Hypothalamus (tissue), 51 donors: ENCODE measurements at places on chromosomes 12 and 14.

DNA sequence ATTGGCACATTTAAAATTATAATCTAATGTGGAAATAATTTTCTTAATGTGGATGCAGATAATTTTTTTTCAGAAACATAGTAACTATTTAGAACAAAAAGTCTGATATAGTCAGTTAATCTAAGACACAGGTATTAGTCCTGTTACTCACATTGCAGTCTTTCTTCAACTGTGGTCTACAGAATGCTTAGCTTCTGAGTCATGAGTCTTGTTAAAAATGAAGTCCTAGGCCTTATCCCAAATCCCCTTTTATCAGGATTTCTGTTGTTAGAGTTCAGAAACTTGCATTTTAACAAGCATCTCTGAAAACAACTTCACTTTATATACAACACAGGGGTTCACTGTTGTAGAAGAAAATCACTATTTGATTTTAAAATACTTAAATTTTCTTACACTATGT lies 112.2 kb downstream of the SLC16A7 start:
- no peak for DNase-seq

DNA sequence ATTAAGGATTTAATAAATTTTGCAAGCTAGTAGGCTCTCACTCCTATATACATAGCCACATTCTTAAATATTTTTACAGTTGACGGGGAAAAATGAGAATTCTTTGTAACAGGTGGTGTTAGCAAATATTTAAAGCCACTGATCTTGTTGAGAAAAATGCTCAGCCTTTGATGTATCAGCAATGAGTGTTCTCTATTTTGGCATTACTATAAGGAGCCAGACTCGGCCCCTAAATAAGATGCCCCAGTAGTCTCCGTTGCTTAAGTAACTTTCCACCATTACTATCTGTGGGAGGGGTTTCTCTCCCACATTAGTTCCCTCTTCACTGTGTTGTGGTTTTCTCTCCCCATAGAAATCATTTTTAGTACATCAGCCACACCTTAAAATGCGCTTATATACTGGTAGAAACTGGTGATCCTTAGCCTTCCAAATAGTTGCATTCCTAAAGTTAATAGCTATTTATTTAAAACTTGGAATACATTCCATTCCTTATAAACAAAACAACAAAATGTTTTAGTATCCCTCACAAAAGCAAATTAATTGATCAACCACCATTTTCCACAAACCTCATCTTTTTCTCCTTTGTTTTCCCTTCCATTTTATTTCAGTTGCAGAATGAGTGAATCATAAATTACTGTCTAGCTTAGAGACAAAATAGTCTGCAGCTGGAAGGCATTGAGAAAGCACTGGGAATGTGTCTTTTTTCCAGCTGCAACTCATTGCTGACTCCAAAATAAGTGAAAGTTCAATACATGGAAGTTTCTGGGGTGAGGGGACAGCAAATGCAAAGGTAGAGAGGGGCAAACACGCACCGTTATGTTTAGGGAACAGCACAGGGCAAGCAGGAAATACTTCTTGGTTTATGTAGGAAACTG lies 84.7 kb upstream of the FERMT2 start:
- no peak for DNase-seq

DNA sequence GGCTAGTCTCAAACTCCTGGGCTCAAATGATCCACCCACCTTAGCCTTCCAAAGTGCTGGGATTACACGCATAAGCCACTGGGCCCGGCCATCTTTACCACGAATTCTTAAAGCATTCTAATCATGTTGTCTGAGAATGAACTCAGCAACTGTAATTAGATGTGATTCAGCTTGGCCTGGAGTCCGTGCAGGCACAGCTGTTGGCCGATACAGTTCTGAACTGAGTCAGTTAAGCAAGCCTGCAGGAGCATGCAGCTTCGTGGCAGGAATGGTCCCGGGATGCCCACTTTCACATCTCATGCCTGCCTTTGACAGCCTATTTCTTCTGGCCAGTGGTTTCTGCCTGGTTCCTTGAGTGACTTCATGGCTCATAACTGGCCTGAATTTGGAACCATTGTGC lies 194.1 kb downstream of the ANO6 start:
- no peak for DNase-seq

DNA sequence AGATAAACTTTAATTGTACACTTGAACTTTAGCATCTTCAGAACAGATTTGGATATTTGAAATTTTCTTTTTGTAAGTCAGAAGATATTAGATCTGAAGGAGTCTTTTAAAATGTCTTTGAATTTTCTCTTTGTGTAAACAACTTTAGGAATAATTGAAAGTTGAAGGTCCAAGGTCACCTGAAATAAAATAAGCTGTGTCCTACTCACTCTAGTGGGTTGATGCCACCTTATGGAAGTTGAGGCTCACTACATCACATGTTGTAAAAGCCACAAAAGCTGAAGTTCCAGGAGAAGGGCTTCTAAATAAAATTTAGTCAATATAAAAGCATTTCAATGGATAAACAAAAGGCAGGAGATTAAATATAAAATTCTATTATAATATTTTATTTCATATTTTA lies 122.0 kb upstream of the ATXN7L3B start:
- no peak for DNase-seq

DNA sequence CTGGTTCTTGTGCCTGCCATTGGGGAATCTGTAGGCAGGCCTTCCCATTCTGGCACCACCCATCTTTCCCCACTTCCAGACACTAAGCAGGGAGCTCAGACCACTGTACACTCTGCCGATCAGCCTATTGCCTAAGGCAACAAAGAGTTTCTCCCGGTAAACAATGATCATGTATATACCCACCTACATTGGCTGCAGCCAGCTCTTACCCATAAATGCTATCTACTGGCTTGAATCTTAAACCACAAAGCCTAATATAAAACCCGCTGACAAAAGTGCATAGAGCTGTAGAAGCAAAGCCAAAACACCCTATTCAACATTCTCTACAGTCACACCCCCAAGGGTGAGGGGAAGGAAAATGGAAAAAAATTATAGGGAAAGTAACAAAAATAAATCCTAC lies 20.8 kb upstream of the GLIPR1 start:
- no peak for DNase-seq

DNA sequence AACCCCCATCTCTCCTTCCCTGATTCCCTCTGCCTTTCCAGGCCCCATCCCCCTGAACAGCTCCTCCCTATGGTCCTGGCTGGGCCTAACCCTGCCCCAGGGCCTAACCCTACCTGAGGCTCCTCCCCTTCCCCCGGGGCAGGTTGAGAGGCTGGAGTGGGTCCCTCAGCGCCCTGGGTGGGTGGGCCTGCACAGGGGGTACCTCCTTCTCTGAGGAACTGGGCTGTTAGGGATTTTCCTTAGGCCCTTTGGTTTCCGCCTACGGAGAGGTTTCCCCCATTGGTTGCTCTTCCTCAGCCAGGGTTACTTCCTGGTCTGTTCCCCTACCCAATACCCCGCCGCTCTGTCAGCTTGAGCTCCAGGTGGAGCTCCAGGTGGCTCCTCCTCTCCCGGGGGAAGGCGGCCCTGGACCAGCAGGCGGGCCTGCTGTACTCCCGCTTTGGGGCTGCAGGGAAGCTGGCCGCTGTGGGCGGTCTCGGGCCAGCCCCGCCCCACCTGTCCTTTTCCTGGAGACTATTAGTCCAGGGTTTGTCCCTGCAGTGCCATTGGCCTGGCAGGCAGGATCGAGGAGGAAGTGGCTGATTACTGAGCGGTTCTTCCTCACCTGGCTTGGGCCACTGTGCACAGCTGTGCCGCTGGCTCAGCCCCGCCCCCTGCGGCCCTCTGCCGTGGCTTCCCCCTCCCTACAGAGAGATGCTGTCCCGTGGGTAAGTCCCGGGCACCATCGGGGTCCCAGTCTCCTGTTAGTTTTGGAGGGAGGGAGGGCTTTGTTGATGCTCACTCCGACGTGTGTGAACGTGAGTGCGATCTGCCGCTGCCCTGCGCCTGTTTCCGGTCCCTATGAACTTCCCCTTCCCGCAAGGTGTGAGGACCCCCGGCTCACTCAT lies 2.5 kb downstream of the C12orf57 start:
- no peak for DNase-seq

DNA sequence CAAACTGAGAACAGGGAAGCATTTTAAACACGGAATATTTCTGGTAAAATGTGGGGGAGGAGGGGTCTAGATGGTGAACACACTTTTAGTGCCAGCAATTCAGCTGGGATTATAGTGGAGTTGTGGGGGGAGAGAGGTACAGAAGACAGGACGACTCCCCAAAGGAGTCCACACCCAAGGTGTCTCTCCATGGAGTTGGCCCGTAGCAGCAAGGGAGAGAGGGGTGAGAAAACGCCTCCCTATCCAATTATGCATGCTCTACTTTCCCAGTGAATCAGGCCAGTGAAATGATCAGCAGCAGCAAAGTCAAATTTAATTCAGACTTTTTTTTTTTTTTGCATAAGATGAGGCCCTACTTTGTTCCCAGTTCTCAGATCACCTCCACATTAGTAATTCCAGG lies 38.6 kb downstream of the BTG1 start:
- DNase-seq, result no peak

GRCh38 chr12:26822026-26822425 lies 11.0 kb downstream of the ITPR2 start:
- DNase-seq, result no peak

DNA sequence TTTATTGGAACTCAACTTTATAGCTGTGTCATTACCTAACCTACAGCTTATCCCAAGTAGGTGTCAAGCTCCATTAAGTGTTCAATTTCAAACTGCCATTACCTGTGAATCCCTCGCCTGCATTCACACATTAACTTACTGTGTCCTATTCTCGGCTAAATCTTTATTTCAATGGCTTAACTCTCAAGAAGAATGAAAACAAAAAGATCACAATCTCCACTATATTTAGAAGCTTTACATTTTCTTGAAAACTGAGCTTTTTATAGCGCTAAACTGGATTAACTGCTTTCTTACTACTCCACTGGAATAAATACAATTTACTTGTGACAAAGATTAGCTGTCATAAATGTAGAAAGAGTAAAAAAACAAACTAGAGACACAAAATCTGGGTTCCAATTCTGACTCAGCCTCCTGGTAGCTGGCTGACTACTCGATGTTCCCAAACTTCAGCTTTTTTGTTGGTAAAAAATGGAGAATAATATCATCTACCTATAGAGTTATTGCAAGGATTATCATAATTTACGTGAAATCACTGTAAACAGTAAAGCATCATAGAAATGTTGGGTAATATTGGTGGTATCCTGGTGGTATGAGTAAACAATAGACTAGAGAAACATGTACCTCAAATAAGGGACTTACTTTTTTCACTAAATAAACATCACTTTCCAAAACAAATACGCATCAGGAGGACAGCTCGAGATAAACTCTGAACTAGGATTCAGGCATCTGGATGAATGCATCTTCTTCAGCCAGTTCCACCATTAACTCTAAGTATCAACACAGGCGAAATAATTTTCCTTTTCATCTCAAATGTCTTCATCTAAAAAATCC lies 1.7 kb downstream of the RALGAPA1 start:
- no peak for DNase-seq
